Uterus (tissue), 4 donors: ENCODE measurements at places on chromosomes 1 and 21. TPM values are rescaled to one million over a fixed set of nuclear protein-coding genes. Genes with fewer than 3 reads are reported as not detected.
A peak's percentile ranks its signal among the peaks of the same experiment; 100 is the strongest.

DNA sequence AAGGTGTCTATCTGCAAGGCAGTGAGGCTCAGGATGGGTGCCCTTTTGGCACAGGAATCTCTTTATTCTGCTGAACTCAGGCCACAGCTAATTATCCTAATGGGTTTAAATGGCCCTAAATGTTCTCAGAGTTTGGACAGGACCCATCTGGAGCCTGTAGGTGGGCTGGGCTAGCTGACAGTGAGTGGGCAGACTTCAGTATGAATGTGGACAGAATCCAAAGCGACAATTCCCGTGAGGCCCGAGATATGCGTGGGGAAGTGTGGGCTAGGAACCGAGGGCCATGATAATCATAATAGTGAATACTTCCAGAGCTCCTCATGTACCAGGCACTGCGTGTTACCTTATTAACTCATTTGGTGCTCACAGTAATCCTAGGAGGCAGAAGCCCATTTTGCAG, 165.3 kb downstream of the GRIK3 start:
- no peaks in the 10 kb centered on the region for H3K27me3 ChIP-seq
- no peak overlapping the region for H3K4me3 ChIP-seq
- no peak overlapping the region for H3K27ac ChIP-seq
- no peaks in the 10 kb centered on the region for H3K36me3 ChIP-seq
- no peaks in the 10 kb centered on the region for H3K4me1 ChIP-seq
- no peak for DNase-seq

DNA sequence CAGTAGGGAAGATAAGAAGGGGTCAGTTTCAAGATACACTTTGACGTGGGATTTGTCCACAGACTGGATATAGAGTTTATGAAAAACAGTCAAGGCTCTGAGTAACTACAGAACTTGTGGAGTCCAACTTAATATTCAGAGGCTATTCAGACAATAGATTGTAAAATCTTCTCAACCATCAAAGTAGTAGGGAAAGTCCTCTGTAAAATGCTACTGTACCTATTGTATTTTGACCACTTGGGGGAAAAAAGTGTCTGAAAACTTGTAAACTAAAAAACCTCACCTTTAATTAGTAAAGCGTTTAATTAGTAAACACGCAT, 10.5 kb downstream of the PTP4A2 start:
- H3K27me3 ChIP-seq = no peaks in the 10 kb centered on the region
- H3K36me3 ChIP-seq = no peaks in the 10 kb centered on the region
- no peak overlapping the region for H3K27ac ChIP-seq
- DNase-seq = no peak
- H3K4me1 ChIP-seq = peaks cover 21% of the 10 kb centered on the region

- DNase-seq = peak; percentile 23
- H3K4me3 ChIP-seq = no peak overlapping the region
- no peaks in the 10 kb centered on the region for H3K36me3 ChIP-seq
- no peaks in the 10 kb centered on the region for H3K27me3 ChIP-seq
- H3K27ac ChIP-seq = no peak overlapping the region
Observed at GRCh38 chr1:109161858-109162606, 48.1 kb downstream of the ELAPOR1 start.

- no peaks in the 10 kb centered on the region for H3K27me3 ChIP-seq
- peak overlapping the region; percentile 77 for H3K27ac ChIP-seq
- DNase-seq = peak; percentile 80
- no peak overlapping the region for H3K4me3 ChIP-seq
Observed at GRCh38 chr1:220300442-220301121, 28.3 kb upstream of the RAB3GAP2 start.

GRCh38 chr1:1020415-1021009, 592 bp downstream of the AGRN start:
- peak overlapping the region; percentile 96 for H3K27ac ChIP-seq
- DNase-seq = peak; percentile 43
- H3K4me1 ChIP-seq = no peaks in the 10 kb centered on the region
- no peaks in the 10 kb centered on the region for H3K27me3 ChIP-seq

- H3K27me3 ChIP-seq = no peaks in the 10 kb centered on the region
- DNase-seq = peak; percentile 65
- H3K36me3 ChIP-seq = no peaks in the 10 kb centered on the region
- H3K4me1 ChIP-seq = no peaks in the 10 kb centered on the region
- no peak overlapping the region for H3K4me3 ChIP-seq
Observed at GRCh38 chr1:172069534-172069933, 228.2 kb downstream of the DNM3 start.

GRCh38 chr1:9821710-9822109, 2.1 kb downstream of the CLSTN1 start:
- H3K36me3 ChIP-seq = no peaks in the 10 kb centered on the region
- peak overlapping the region; percentile 83 for H3K27ac ChIP-seq
- no peak overlapping the region for H3K4me3 ChIP-seq
- DNase-seq = no peak
- H3K27me3 ChIP-seq = no peaks in the 10 kb centered on the region
- peaks cover 8% of the 10 kb centered on the region for H3K4me1 ChIP-seq

GRCh38 chr1:155078469-155079209, at the start of gene EFNA3:
Gene EFNA3, plus strand, starts transcription at chr1:155078837. Its CDS starts 105 bp downstream, at chr1:155078942.
- peaks cover 45% of the 10 kb centered on the region for H3K4me1 ChIP-seq
- H3K27ac ChIP-seq = no peak within 1 kb of the TSS
- no peak within 1 kb of the TSS for H3K4me3 ChIP-seq
- peak; percentile 69 for DNase-seq
- H3K27me3 ChIP-seq = peaks cover 36% of the 10 kb centered on the region
- H3K36me3 ChIP-seq = no peaks in the 10 kb centered on the region

Gene CHI3L2
- not detected for total RNA-seq

Gene LCE3E
- total RNA-seq = not detected

Gene CLSTN1
- 53.3 TPM for total RNA-seq

Gene CFAP107
- not detected for total RNA-seq
